ENCODE measurements at places on chromosomes 16 and 17.

DNA sequence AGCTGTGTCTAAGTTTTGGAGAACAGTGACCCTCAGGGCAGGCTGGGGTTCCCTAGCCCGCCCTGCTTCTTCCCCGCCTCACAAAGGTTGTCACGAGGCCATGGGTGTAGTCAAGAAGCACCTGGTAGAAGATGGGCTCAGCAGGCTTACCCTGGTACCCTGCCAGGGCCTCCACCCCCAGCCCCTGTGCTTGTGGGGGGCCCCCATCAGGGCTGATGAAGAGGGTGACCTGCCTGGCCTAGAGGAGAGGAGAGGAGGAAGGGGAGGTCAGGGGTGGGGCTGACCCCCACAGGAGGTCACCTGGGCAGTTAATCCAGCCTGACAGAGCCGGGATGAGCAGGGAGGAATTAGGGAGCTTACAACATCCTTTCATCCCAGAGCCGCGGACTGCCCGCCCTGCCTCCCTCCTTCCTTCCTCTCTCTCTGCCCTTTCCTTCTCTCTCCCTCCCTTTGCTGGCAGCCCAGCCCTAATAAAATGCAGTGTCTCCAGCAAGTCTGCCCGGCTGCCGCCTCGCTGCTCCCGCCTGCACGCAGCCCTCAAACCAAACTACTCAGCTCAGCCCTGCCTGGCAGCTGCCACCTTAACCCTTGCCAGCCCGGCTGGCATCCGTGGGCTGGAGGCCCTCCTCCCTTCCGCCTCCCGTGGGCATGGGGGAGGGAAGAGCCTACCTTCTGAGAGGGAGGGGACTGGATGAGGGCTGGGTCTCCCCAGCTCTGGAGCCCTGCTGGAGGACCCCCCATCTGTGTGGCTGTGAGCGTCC is 7.2 kb downstream of the DLX3 start:
- peak; percentile 86 for DNase-seq

DNA sequence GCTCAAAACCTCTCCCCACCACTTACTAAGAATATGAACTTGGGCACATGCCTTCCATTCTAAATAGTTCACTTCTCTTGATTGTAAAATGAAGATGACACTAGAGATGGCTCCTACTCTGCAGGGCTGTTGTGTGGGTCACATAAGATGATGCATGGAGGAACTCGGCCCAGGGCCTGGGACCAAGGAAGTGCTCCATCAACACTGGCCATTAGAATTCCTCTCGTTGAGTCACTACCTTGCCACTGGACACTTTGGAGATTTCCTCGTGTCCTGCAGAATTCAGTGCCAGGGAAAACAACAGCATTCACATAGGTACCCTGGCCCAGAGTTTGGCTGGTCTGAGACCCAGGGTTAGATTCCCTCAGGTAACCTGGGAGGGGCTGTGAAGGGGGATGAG is 18.6 kb downstream of the HNF1B start:
- DNase-seq, result no peak

GRCh38 chr16:281660-282255 is 1.2 kb upstream of the PDIA2 start:
- no peak for DNase-seq

DNA sequence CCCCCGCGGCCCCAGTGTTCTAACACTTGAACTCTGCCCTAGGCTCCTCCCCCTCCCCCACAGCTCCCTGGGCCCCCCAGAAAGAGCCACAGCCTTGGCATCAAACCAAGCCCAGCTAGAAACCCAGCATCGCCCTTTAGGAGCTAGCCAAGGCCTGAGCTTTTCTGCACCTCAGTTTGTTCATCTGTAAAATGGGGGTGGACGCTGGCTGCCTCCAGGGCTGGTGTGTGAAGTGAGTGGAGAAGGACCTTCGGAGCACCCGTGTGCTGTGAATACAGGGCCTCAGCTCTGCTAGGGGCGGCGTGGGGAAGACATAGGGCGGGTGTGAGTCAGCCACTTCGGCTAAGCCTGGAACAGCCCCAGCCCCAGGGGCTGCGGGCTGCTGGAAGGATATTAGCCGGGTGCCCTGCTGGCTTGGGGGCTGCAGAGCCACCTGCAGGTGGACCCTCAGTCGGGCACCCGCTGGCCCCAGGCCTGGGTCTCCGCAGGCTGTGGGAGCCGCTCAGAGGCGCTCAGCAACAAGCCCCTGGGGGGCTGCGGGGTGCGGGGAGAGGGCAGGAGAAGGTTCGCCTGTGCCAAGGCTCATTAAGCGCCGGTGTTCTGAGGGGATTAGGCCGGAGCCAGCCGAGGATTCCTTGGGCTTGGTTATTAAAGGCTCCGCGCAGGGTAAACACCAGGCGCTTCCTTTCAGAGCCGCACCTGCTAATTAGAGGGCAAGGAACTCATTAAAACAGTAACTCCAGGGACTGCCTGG is 217.0 kb upstream of the CIBAR2 start:
- DNase-seq, result peak; percentile 87

DNA sequence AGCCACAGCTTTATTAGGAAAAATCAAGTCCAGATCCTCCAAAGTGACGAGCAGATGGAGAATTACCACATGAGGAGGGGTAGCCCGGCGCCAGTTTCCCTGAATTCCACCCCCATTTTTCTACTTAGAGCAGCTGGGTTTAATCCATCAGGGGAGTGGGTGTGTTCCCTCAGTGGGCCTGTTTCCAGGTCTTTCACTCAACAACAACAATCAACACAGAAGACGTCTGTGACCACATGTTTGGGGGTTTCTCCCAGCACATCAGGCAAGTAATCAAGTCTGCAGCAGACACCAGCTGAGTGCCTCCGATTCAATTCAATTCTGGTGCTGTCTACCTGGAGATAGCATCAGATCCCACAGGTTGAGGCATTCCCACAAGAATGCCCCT is 6.8 kb downstream of the SLC6A2 start:
- DNase-seq, result no peak

DNA sequence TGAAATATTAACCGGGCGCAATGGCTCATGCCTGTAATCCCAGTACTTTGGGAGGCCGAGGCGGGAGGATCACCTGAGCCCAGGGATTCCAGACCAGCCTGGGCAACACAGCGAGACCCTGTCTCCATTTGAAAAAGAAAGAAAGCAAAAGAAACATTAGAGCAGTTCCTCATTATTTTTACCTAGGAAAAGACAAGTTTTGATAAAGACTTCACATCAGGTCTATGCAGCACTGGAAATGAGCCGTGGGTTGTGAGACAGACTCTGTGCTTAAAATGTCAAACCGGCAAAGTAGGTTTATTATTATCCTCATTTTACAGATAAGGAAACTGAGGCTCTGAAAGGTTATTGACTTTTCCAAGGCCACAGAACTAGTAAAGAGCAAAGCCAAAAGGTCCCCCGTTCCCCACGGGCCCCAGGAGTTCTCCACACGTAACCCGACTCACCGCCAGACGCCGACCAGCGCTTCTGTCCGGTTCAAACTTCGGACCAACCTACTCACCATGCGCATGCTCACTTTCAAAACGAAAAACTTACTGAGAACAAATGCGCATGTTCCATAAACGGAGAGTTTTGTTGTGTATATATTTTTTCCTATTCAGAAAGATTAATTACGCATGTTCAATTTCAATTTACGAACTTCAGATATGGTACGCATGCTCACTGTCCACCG is 356 bp downstream of the TUBD1 start:
- no peak for DNase-seq

- no peak for DNase-seq
Observed at GRCh38 chr16:88673716-88674379, 11.0 kb upstream of the MVD start.

- DNase-seq, result peak; percentile 41
Observed at GRCh38 chr17:41329279-41329948, 13.9 kb upstream of the KRTAP17-1 start.
